ENCODE measurements at places on chromosomes 6 and 20. TPM values are rescaled to one million over a fixed set of nuclear protein-coding genes. Genes with fewer than 3 reads are reported as not detected.

GRCh38 chr6:7201444-7201731 lies 93.6 kb downstream of the RREB1 start:
- no peak for DNase-seq

RING1 gene
- polyA plus RNA-seq: 27.7 TPM

- no peak for DNase-seq
Observed at GRCh38 chr6:49744259-49744658, at the start of gene CRISP3. TSS of gene CRISP3 (minus strand) at chr6:49744388. CDS start at chr6:49744367, 21 bp downstream.

DNA sequence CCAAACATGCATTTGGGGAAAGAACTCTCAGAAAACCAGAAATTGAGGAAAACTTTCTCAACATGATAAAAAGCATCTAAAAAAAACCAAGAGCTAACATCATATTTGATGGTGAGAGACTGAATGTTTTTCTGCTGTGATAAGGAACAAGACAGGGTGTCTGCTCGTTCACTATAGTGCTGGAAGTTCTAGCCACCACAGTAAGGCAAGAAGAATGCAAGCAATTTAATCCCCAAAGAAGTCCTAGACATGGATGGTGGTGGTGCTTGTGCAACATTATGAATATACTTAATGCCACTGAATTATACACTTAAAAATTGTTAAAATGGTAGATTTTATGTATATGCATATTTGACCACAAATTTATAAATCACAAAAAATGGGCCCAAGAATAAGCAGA lies 53.4 kb downstream of the LYRM2 start:
- no peak for DNase-seq

- no peak for DNase-seq
Observed at GRCh38 chr6:117480651-117481050, 1.8 kb upstream of the DCBLD1 start.

ENTPD6 gene
- 48.6 TPM for polyA plus RNA-seq

MYL9 gene
- 168 TPM for polyA plus RNA-seq

All from sigmoid colon (tissue), 7 donors.